Fibroblast of skin of left biceps (primary cell): ENCODE measurements at places on chromosomes 5 and 9.

DNA sequence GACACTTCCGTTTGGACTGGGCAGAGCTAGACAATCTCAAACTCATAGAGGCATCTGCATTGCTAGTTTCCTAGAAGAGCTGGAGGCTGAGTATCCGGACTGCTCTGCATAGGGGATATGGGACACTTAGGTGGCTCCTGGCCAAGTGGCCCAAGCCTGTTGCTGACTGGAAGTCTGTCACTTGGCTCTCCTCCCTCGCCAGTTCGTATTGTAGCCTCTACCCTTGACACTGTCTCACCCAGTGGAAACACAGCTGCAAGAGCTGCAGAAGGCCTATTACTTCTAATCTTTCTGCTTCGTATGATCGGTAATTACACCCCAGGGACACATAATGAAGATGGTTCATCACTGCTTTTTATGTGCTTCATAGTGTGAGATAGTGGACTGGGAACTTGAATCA is 34.7 kb downstream of the ITGA1 start:
- no peak for DNase-seq

GRCh38 chr5:139245637-139246339 is 47.6 kb upstream of the SIL1 start:
- DNase-seq, result no peak

GRCh38 chr5:67730917-67731474 is 484.6 kb upstream of the PIK3R1 start:
- no peak for DNase-seq

GRCh38 chr5:39256477-39257235 is 37.3 kb upstream of the FYB1 start:
- DNase-seq, result peak; percentile 8

GRCh38 chr5:76393035-76393680 is 9.9 kb upstream of the IQGAP2 start:
- DNase-seq, result no peak

- DNase-seq, result no peak
Measured at GRCh38 chr5:141543053-141543452, 54.2 kb downstream of the PCDHGC5 start.

DNA sequence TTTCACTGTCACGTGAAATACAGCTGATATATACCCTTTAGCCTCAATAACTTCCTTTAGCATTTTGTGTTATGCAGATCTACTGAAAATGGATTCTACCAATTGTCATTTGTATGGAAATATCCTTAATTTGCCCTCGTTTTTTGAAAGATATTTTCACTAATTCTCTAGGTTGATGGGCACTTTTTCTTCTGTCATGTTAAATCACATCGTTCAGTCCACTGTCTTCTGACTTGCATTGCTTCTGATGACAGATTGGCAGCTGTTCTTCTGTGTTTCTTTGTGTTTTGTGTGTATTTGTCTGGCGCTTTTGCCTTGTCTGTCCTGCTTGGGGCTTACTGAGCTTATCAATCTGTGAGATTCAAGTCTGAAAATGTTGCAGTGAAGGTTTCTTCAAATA is 9.7 kb upstream of the CLPTM1L start:
- DNase-seq, result no peak
